ENCODE measurements at places on chromosomes 11 and 22. TPM values are rescaled to one million over a fixed set of nuclear protein-coding genes. Genes with fewer than 3 reads are reported as not detected.

- DNase-seq: peak; percentile 26
These were observed 53.4 kb downstream of the CD44 start for GRCh38 chr11:35192347-35192746.

- DNase-seq: no peak
These were observed 140.4 kb upstream of the ARHGAP42 start for GRCh38 chr11:100546714-100547113.

DNA sequence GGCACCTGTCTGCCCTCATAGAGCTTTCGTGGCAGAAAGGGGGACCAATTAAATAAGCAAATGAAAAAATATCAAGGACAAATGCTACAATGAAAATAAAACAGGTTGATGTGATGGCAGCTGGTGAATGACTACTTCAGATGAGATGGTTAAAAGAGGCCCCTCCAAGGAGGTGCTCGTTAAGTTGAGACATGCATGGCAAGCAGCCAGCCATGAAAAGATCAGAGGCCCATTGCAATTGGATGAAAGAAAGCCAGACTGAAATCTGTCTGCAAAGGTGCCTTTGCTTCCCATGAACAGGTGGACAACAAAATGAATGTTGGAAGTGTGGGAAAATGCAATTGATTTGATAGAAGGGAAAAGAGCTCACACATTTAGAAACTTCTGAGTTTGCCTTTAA is 848 bp upstream of the TRPC6 start:
- DNase-seq: no peak

GRCh38 chr22:43819421-43819921 is 7.4 kb upstream of the EFCAB6 start:
- no peak for DNase-seq

GRCh38 chr11:76513654-76514034 is 68.8 kb downstream of the EMSY start:
- DNase-seq: no peak

DNA sequence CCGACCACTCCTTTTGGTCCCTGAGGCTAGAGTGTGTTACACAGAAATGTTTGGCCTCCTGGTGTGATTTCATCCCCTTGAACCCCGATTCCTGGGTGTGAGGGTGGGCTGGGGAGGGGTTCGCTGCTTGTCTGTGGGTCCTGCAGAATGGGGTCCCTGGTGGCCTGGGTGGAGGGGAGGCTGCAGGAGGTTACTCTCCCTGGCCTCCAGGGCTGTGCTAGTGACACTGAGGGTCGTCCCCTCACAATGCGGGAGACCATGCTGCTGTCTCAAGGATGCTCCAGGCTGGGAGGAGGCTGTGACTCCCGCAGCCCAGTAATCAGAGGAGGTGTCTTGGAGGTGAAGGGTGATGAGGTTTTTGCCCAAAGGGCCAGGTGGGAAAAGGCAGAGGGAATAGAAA is 17.0 kb upstream of the OMP start:
- no peak for DNase-seq

DNA sequence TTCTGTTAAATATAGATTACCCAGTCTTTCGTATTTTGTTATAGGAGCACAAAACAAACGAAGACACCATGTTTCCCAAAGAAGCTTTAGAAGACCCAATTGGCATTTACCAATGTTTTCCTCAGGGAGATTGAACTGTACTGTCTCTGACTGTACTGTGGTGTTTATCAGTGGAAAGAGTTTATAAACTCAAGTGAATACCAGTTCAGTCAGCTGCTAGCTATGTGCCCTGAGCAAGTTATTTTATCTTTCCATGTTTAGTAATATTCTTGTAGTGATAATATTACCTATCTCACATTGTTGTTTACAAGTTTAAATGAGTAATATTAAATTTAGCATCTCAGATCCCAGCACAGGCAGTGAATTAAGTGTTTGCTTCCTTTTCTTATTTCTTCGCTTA is 773.2 kb downstream of the KCNA4 start:
- DNase-seq: no peak

- DNase-seq: no peak
These were observed 3.6 kb downstream of the C11orf16 start for GRCh38 chr11:8928981-8929615.

DNA sequence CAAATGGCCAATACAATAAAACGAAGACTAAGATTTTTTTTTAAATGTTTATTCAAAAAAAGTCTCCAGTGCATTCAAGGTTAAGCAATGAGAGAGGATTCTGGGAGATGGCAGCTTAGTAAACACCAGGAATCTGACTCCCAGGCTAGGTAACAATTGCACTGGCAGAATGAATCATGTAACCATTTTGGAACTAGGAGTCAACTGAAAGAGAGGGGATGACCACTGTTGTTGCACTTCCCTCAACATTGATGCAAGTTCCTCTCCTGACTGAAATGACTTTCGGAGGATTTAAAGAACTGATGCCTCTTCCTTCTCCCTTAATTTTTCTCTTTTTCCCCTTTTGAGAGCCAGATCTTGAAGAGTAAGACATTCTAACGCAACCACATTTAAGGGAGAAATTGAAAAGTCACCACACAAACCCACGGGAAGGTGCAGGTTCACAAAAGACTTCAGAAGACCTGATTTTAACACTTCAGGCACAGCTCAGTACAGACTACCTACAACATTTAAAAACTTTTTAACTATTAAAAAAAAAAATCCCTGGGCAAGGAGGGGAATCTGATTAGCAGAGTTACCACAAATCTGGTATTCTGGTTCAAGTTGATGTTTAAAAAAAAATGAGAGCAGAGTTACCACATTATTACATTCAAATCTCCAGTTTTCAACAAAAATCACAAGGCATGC is 56.8 kb downstream of the FCHSD2 start:
- no peak for DNase-seq

GRCh38 chr11:2298795-2299761 is 2.6 kb downstream of the C11orf21 start:
- no peak for DNase-seq

GRCh38 chr11:128222245-128222884 is 365.0 kb downstream of the ETS1 start:
- no peak for DNase-seq

DNA sequence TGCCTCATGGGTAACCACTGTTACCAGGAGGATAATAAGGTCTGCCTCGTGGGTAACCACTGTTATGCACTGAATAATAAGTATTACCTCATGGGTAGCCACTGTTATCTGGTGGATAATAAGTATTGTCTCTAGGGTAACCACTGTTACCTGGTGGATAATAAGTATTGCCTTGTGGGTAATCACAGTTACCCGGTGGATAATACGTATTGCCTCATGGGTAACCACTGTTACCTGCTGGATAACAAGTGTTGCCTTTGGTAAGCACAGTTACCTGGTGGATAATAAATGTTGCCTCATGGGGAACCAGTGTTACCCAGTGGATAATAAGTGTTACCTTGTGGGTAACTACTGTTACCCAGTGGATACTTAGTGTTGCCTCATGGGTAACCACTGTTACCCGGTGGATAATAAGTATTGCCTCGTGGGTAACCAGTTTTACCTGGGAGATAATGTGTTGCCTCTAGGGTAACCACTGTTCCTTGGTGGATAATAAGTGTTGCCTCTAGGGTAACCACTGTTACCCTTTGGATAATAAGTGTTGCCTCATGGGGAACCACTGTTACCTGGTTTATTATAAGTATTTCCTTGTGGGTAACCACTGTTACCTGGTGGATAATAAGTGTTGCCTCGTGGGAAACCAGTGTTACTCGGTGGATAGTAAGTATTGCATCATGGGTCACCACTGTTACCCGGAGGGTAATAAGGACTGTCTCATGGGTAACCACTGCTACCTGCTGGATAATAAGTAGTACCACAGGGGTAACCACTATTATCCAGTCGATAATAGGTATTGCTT is 10.6 kb upstream of the NXPE4 start:
- no peak for DNase-seq

- DNase-seq: no peak
These were observed 728.0 kb downstream of the OPCML start for GRCh38 chr11:132804258-132804657.

- no peak for DNase-seq
These were observed 3.6 kb downstream of the YDJC start for GRCh38 chr22:21626073-21626734.

- no peak for DNase-seq
These were observed 155.1 kb upstream of the SOX6 start for GRCh38 chr11:16511116-16512114.

GRCh38 chr22:44425694-44426045 is 72.4 kb downstream of the RTL6 start:
- no peak for DNase-seq

DNA sequence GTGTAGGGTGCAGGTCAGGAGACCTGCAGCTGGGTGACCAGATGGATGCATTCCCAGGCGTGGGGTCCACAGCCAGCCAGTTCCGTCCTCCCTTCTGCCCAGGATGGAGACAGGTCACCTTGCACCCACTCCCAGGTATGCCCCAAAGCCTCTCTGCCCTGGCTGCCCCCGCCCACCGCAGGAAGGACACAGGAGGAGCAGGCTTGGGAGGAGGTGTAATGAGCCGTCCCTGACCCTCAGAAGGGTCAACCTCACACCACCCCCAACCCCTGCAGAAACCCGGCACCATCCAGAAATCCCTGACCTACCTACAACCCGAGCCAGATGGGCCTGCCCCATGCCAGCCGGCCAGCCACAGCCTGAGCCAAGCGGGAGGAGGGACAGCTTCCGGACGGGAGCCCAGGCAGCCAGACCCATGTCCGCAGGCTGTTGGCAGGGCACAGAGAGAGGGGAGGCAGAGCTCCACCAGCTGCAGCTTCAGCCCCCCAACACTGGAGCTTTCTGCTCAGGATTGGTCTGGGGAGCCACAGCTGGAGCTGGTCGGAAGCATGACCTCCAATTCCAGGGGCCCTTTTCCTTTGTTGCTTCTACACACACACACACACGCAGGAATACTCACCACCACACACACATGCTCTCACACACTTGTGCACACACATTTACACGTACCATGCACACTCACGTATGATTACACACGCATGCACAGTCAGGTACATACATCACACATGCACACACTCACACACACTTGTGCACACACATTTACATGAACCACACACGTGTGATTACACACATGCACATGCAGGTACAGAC is 5.3 kb downstream of the IFITM10 start:
- no peak for DNase-seq

DNA sequence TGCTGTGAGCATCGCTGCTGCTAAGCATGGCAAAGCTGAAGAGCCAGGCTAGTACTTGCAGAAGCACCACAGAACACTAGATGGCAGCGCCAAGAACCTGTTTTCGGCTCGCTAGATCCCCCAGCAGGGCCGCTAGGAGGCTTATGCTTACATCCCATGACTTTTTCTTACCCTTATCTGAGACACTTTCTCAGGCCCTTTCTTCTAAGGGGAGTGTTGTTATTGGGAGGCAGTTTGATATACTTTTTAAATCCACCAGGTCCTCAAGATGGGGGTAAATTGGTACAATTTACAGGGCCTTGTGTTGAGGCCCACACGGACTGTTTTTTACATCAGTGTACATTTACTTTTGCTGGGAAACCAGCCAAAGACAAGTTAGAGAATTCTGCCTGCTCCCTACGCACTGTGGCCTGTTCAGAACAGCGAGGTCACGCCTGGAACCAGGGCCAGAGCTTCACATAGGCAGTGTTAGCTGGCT is 4.0 kb downstream of the TRIM6 start:
- DNase-seq: no peak

DNA sequence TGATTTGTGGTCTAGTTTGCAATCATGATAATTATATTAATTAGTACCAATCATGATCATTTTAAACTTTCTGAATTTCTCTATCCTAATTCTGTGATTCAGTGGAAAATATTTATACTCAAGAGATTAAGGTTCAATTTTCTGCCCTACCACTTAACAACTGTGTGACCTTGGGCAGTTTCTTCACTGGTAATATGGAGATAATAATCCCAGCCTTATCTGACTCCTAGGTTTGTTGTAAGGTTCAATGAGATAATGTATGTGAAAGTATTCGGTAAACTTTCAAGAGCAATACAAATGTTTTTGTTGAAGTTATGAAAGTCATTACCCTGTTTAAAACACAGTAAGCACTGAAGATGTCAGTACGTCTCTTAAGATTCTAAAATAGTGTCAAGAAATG is 36.3 kb downstream of the CSTPP1 start:
- no peak for DNase-seq

- no peak for DNase-seq
These were observed 5.5 kb upstream of the NEAT1 start for GRCh38 chr11:65416841-65417701.

GRCh38 chr11:124977006-124977405 is 23.0 kb downstream of the CCDC15 start:
- no peak for DNase-seq

DNA sequence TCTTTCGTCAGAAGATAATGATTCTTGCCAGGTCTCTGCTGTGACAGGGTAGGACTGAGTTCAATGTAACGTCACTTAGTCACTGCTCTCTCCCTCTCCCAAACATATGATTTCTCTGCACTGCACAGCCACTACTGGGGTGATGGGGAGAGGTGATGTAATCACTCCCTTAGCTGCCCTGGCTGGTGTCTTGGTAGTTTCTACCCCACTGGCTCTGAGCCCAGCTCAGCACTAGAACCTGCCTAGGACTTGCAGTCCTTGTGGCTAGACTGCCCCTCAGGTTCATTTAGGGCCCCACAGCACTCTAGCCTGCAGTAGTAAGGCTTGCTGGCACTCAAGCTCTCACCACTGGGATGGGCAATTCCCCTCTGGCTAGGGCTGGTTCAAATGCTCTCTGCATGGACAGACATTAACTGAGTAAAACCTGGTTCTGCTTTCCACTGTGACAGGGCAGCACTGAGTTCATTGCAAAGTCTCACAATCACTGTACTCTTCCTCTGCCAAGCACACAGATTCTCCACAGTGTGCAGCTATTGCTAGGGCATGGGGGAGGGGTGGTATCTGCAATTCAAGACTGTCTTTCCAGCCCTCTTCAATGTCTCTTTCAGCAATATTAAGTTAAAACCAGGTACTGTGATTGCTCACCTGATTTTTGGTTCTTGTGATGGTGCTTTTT is 571.4 kb upstream of the FAT3 start:
- no peak for DNase-seq

- DNase-seq: no peak
These were observed 120.1 kb downstream of the MRTFA start for GRCh38 chr22:40516416-40516815.

- no peak for DNase-seq
These were observed 67.7 kb upstream of the PICALM start for GRCh38 chr11:86136538-86136937.

DNA sequence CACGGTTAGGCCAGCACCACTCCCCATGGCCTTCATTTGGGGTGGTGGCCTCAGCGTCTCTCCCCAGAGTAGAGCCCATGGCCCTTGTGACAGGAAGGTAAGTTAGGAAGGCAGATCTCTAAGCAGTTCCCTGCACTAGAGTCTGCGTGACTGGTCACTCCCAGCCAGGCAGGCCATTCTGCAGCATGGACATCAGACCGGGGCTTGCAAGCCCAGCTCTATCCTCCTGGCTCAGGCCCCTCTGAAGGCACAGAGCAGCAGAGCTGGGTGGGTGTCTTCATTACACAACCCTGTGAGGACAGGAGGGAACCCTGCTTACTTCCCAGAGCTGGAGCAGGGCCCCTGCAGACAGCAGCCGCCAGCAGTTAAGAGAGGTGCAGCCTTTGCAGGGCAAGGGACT is 77.3 kb downstream of the PIWIL3 start:
- no peak for DNase-seq

- DNase-seq: no peak
These were observed 3.8 kb upstream of the NPAS4 start for GRCh38 chr11:66417000-66417399.

- DNase-seq: no peak
These were observed 3.9 kb upstream of the ABCG4 start for GRCh38 chr11:119144825-119145486.

The ACR gene
- polyA plus RNA-seq: 0.51 TPM

The C11orf87 gene
- polyA plus RNA-seq: 0.23 TPM

The IGF2 gene
- 895 TPM for polyA plus RNA-seq

The UBQLNL gene
- 0.61 TPM for polyA plus RNA-seq

The HTR3B gene
- 0.17 TPM for polyA plus RNA-seq

The ZP1 gene
- not detected for polyA plus RNA-seq

The DSCAML1 gene
- polyA plus RNA-seq: 2.5 TPM

The NXPE2 gene
- 0.62 TPM for polyA plus RNA-seq

Measured in left renal cortex interstitium (tissue), 4 donors.